NCI-H446 (cell line): ENCODE measurements at places on chromosomes 6 and 20.
A peak's percentile ranks its signal among the peaks of the same experiment; 100 is the strongest.

DNA sequence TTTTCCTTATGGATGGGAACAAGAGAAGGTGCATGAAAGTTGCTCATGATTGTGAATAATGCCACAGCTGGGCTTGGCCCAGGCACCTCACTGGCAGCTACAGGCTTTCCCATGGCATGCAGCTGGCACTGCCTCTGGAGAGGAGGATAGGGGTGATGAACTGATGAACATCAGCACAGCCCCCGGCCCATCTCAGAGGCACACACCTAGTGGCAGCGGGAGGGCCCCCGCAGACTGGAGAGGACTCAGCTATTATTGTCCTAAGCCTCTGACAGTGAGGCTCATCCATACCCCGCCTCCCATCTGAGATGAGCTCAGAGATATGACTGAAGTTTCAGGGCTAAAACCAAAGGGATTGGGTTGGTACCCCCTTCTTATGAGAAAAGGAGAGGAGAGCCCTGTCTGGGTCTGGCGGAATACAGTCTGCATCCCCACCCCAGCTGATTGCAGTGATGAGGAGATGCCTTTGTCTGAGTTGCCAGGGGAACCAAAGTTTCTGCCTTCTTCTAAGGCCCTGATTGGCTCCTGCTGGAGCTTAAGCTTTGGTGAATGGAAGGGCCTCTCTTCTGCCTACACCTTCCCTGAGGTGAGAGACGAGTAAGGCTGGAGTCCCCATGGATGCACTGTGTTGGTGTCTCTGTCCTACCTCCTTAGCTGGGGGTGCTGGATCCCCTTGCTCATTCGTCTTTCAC lies 27.6 kb upstream of the EPB41L1 start:
- DNase-seq: no peak

- DNase-seq: peak; percentile 43
Measured at GRCh38 chr6:33929575-33930288, 125.9 kb upstream of the MLN start.

- DNase-seq: no peak
Measured at GRCh38 chr20:62700261-62700930, 8.2 kb upstream of the NTSR1 start.

DNA sequence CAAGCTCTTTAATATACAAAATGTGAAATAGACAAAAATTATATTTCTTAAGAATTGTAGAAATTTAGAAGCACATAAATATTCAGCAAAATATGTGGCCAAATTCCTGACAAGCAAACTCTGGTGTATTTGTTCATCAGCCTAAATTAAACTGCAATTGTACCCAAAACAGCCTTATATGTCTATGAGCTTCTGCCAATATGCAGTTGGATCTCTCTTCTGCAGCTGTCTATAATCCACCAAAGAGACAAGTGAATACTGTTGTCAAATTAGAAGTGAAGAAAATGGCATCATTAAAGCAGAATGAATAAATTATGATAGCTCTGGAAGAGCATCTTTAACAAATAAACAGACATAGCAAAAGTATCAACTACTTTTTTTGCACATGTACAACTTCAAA lies 755.7 kb downstream of the GRIK2 start:
- no peak for DNase-seq

- DNase-seq: no peak
Measured at GRCh38 chr6:14583826-14584225, 466.3 kb downstream of the CD83 start.

DNA sequence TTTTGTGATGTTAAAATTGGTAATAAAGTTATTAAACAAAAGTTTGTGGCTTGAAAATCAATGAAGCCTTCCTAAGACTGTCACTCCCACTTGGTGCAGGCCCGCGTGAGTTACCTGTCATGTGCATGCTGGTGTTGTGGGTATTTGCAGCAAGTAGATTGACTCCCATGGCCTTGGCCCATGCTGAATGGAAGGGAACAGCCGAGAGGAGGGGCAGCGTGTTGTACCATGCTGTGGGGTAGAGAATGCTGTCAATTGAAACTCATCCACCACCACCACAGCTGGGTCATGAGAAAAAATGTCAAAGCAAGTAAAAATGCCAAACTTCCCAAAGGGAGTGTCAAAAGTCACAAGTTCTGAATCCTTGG lies 12.7 kb upstream of the VNN1 start:
- DNase-seq: no peak

DNA sequence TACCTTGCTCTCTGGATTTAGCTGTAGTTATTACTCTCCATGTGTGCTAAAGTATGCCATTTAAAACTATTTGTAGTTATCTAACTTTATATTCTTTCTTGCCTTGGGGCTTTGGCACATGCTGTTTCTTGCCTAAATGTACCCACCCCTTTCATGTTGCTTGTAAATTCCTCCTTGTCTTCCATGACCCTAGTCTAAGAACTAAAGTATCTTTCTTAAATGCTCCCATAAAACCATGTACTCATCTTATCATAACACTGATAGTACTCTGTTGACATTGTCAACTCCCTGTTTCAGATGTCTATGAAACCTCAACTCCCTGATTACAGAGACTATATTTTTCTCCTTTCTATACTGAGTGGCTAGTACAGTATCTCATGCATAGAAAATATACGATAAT lies 564.9 kb upstream of the IRAK1BP1 start:
- DNase-seq: no peak

- DNase-seq: no peak
Measured at GRCh38 chr6:16228709-16229665, 9.4 kb upstream of the GMPR start.

DNA sequence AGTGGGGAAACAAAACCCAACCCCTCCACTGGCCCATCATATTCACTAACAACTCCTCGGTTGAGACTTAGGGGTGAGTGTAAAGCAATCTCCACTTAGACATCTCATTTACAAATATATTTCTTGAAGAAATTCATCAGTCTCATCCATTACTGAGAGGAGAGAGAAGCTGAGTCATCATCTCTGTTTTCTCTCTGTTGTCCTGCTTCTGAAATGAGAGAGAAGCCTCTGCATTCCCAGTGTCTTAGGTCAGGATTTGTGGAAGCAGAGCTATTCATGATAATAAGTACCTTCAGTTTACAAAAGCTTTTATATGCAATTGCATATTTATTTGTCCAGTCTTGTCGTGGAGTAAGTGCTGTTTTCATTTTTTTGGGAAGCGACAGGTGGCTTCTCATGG lies 879 bp downstream of the MEP1A start:
- DNase-seq: no peak

- DNase-seq: no peak
Measured at GRCh38 chr6:17679726-17680125, 27.0 kb downstream of the NUP153 start.

GRCh38 chr6:43983191-43983590 lies 144.1 kb downstream of the MRPL14 start:
- no peak for DNase-seq

- DNase-seq: no peak
Measured at GRCh38 chr6:91710342-91710741, 1123.5 kb upstream of the MAP3K7 start.

DNA sequence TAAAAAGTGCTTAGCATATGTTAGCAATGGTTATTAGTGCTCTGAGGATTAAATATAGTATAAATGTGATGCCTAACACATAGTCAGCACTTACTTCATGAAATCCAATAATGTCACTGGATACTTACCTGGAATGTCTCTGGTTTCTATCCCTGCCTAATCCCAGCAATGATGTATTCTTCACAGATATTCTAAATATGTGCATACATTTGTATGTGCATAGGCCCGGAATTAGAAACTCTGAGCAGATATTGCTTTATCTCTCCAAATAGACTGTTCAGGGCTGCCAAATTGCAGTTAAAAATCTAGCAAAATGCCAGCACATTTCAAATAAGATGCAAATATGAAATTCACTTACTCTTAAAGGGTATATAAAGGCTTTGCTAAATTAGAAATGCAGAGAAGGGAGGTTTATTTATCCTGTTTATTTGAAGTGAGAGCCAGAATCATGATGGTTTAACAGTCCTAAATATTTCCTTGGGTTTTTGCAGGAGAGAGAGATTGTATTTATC lies 81.3 kb downstream of the SAMD5 start:
- no peak for DNase-seq

DNA sequence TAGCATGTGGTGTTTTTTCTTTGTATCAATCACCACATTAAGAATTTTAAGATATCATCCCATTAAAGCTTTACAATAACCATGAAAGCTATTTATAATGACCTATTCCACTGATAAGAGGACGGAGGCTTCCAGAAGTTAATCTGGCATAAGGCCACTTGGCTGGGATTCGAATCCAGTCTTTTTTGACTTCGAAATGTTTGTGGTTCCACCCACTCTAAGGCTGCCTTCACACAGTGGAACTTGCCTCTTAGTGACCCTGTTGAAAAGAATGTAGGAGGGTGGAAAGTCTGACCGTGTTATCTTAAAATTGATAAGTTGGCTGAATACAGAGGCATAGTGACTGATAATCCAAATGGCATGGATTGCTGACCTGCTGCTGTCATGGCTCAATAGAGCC lies 959.7 kb downstream of the KIF16B start:
- no peak for DNase-seq

- no peak for DNase-seq
Measured at GRCh38 chr20:63264519-63264918, 8.1 kb upstream of the ARFGAP1 start.

DNA sequence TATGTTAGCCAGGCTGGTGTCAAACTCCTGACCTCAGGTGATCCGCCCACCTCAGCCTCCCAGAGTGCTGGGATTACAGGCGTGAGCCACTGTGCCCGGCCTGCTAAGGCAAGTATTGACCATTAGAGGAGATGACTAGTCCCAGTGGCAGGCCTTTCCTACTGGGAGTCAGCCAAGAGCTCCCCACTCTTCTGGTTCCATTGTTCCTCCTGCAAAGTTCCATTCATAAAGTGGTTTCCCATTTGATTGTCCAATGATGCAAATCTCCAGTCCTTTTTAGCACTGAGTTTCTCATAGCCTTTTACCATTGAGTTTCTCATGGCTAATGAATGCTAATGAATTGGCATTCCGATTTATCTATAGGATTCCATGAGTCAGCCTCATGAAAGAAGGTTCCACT lies 148.3 kb upstream of the ESR1 start:
- DNase-seq: no peak

DNA sequence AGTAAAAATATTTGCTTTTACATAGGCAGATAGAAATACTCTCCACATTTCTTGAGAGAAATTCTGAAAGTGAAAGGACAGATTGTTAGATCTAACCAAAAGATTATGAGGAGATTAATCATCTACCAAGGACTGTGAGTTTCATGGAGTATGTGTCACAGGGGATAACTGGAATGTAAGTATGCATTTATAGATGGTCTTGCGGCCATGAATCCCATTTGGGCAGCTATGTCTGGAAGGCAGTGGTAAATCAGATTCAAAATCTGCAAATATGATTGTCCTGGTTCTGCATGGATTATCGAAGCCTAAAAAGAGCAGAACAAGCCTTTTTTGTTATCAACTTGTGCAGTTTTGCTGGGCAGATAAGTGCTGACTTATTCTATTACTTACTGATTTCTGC lies 293.8 kb downstream of the RFPL4B start:
- no peak for DNase-seq

- DNase-seq: no peak
Measured at GRCh38 chr20:34921436-34921835, 34.2 kb downstream of the GSS start.

DNA sequence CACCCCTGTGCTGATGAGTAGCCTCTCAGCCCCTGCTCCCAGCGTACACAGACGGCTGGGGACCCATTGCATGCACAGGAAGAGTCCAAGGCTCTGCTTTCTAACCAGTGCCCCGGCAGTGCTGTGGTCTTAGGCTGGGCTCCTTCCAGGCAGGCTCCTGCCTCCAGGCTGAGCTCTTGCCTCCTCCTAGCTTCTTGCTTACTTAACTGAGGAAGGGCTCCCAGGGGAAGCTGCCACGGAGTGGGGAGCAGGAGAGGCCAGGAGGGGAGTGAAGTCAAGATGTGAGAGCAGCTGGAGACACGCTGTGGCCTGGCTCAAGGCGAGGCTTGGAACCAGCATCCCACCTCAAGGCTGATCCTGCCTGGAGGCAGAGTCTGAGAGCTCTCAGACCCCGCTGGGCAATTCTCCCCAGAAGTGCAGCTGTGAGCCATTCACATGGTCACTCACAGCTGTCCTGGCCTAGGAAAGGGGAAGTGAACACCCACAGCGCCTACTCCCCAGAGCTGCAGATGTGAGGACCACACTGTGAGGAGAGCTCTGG lies 141.0 kb downstream of the TBXT start:
- no peak for DNase-seq

- DNase-seq: no peak
Measured at GRCh38 chr20:48295966-48296421, 510.7 kb upstream of the SULF2 start.

DNA sequence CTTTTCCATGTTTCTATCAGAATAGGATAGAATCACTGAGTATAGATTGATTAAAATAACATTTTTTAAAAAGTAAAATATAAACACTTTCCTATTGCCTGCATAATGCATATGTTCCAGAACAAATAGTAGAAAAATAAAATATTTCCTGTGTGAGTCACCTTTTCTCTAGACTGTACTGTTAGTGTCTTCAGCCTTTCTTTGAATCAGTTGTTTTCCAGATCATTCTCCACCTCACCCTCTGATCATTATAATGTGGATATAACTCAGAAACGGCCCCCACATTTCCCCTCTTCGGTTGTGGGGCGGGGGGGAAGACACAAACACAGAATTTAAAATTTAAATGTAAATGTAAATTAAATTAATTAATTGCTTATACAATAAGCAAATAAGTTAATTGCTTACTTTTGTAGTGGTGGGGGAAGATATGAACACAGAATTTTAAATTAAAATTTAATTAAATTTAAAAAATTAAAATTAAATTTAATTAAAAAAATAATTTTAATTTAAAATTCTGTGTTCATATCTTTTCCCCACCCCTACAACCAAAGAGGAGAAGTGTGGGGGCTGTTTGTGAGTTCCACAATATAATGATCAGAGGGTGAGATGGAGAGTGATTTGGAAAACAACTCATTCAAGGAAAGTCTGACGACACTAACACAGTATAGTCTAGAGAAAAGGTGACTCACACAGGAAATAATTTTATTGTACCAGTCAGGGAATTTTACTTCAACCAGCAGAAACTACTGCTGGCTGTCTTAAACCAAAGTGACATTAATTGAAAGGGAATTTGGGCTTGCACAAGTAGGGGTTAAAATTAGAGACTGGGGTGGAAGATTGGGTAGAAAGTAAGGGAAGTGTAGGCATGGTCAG lies 37.1 kb upstream of the PROKR2 start:
- no peak for DNase-seq

- no peak for DNase-seq
Measured at GRCh38 chr20:10972219-10972860, 298.5 kb upstream of the JAG1 start.
